Skeletal muscle cell (primary cell): ENCODE measurements at places on chromosomes 4 and X.

- DNase-seq, result no peak
These were observed 263.1 kb upstream of the KLF3 start for GRCh38 chr4:38400946-38401345.

DNA sequence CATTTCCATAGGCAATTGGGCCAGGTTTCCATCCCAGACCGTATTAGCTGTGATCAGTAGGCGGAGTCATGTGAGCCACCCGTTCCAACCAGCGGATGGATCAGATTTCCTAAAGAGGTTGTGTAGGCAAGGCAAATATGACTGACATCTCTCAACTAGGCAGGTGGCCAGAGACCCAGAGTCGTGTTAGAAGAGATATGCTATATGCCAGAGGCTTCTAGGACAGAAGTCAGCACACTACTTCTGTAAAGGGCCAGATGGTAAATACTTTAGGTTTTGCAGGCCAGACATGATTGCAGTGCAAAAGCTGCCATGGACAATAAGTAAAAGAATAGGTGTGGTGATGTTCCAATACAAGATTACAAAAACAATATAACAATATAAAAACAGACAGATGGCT lies 788.4 kb downstream of the RPA4 start:
- no peak for DNase-seq

DNA sequence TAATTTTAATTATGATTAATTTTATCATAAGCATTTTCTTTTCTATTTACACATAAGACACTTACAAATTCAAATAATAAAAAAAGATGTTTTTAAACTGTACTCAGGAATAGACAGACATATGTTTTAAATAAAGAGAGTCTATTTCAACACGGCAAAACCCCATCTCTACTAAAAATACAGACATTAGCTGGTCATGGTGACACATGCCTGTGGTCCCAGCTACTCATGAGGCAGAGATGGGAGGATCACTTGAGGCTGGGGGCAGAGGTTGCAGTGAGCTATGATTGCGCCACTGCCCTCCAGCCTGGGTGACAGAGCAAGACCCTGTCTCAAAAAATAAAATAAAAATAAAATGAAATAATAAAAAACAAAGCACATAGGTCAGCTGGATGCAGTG lies 14.8 kb downstream of the FAM9B start:
- no peak for DNase-seq

- DNase-seq, result no peak
These were observed 111.4 kb downstream of the LUZP4 start for GRCh38 chrX:115400960-115401359.

- no peak for DNase-seq
These were observed 9.8 kb upstream of the UTP3 start for GRCh38 chr4:70678383-70678999.

GRCh38 chrX:98203800-98204199 lies 1320.1 kb downstream of the RPA4 start:
- no peak for DNase-seq

- DNase-seq, result no peak
These were observed 53.9 kb upstream of the SORBS2 start for GRCh38 chr4:185865901-185866328.

DNA sequence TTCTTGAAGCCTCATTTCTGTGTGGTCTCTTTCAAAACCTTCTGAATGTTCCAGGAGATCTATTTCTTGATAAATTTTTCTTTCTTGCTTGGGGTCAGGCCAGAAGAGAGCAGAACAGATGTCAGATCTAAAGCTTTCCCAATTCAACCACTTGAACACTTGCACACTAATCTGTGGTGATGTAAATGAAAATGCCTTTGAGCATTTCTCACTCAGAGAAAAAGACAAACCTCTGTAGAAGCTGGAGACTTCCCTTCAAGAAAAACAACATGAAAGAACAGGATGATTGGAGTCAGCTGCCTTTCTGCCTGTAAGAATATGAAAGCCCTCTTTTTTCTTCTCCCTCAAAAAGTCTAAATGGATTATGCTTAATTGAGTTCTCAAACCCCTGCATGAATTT lies 11.2 kb downstream of the IGFBP7 start:
- DNase-seq, result peak; percentile 86

DNA sequence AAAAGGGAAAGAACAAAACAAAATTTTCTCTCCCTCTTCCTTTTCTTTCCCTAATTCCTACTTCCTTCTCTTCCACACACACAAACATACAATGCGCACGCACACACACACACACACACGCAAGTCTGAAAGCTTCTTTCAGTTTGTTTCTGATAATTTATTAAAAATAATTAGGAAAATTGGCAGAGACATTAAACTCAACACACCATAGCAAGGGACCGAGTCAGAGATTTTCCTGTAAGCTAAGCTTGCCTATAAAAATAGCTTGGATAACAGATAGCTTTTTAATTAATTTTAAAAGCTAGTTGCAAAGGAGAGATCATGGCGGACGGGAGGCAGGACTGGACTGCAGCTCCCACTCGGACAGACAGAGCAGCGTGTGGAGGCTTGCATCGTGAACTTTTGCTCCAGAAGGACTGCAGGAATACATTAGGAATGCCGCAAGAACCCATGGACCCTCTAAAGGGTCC lies 92.6 kb upstream of the MAPK10 start:
- no peak for DNase-seq

DNA sequence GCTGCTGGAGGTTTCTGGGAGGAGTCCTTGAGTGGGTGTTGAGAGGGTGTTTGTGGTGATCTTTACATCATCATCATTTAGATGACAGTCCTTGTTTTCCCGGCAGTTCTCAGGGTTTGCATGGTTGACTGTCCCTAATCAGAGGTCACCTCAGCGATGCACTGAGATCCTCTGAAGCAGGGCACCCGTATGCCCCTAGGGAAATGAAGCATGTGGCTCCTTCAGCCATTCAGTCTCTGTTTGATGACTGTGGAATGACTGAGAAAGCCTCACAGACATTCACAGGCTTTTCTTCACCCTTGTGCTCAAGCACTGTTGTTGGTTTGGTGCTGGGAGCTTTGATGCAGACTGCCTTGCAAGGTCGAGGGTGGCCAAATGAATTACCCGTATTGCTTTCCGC lies 474.7 kb downstream of the SPRY1 start:
- DNase-seq, result no peak

DNA sequence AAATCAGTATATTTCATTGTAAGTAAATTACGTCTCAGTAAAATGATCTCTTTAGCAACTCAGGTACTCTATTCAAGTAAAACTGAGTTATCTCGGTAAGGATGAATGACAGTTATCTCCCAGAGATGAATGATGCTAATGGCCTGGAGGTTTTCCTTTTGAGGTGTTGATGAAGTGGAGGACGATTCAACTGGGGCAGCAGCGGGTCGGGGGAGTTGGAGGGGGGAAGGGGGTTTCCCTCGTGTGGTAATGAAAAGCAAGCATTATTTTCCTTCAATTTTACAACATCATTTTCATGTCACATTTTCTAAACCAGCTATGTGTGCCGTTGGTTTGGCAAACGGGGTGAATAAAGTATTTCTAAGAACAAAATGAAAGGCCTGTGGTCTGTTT lies 92.4 kb upstream of the ATXN3L start:
- DNase-seq, result no peak

DNA sequence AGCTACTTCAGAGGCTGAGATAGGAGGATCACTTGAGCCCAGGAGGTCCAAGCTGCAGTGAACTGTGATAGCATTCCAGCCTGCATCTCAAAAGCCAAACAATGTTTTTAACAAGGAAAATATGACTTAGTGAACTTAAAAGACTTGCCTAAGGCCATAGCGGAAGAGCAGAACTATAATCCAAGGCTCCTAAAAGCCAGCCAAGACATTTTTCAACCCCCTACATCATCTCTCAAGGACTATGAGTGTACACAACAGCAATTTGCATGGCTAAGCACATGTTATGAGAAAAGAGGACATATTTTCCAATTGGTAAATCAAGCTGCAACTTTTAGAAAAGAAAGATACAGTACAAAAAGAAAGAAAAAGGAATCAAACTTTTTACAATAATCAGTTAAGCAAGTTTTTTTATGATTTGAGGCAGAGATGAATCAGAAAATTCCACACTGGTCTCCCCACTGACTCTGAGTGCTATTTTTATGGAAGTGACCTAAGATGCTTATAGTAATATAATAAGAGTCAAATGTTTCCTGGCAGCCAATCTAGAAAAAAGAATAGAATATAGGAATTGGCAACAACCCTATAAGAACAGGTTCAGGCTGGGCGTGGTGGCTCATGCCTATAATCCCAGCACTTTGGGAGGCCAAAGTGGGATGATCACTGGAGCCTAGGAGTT lies 9.8 kb upstream of the ACOT9 start:
- DNase-seq, result no peak

DNA sequence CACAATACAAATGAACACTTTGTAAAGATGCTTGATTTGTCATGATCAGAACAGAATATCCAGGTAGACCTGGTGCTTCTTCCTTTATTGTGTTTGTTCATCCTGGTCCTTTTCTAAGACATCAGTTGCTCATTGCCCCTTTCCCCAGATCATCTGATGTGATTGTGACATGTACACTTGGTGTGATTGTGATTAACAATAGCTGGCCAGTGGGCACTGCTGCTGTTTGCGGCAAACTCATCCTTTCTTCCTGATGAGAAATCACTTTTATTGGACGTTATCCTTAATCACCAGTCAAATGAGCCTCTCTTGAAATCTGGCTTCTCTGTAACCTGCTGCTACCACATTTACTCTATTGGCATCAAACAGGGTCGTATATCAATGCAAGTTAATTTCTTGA lies 135.1 kb downstream of the PCDH7 start:
- no peak for DNase-seq

DNA sequence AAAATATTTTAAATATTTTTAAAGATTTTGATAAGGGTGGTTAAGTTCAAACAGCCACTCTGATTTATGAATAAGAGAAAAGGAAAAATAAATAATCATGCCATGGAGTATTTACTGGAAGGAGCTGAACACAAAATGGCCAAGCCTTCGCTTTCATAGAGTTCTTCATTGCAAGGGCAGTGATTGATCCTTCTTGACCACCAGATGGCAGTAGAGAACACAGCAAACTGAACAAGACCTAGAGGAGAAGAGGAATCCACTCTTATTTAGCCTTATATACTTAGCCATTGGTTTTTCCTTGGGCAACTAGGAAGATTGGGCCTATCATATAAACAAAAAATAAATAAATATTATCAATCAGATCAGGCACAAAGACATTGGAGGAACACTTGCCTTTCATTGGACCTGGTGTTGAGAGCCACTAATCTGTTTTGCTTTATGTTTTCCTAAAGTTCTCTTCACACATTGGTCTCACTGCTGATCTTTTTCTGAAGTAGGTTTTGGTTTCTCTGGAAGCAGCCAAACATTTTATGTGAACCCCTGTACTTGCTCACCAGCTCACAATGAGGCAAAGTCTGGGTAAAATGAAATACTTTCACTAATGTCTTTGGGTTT lies 58.1 kb upstream of the PARM1 start:
- DNase-seq, result peak; percentile 51

- DNase-seq, result no peak
These were observed 3.4 kb downstream of the OGT start for GRCh38 chrX:71536285-71536684.

GRCh38 chrX:22118161-22118830 lies 86.2 kb downstream of the PHEX start:
- DNase-seq, result no peak

- no peak for DNase-seq
These were observed 14.4 kb upstream of the DUSP9 start for GRCh38 chrX:153632595-153632946.

GRCh38 chrX:38249965-38250364 lies 29.3 kb upstream of the SRPX start:
- peak; percentile 45 for DNase-seq

DNA sequence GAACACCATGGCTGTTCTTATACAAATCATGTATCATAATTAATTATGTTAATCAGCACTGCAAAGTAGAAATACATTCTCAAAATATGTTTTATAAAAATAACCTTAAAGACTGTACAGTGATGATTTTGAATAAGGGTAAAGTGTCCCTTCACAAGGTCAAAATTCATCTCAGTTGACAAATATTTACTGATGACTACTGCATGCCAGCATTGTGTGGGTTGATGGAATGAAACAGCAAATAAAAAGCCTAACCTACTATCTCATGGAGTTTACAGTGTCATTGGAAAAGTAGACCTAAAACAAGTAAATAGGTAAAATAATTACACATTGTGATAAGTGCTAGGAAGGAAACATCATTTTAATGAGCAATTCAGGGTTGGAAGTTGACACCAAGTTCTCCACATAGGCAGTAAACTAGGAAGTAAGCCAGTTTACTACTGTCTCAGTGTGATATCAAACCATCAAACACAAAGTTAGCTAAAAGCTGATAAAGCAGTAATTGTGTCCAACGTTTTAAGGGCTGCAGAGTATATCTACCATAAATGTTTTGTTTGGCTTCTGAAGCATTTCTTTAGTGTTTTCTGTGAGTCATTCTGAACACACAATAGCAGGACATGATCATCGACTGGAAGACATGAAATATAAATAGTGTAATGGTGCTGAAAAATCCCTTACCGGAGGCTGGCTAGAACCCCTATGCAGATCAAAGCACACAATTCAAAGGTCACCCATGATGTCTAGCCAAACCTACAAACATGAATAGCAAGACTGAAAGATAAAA lies 221.8 kb downstream of the DACH2 start:
- DNase-seq, result no peak

DNA sequence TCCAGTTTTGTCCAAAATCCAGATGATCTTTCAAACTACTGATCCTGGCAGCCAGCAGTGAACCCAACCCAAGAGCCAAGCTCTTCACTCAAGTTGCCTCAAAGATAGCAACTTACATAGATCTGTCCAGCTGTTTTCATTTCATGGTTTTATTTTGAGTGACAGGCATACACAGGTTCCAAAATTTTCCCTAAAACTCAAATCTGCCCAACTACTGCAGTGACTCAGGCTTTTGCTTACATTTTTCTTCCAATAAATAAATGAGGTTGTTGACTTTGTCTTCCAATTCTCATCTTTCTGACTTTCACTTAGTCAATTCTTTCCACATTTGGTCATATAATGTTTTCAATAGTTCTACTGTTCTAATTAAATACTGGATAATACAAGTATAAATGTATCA lies 158.8 kb downstream of the TECRL start:
- no peak for DNase-seq

- no peak for DNase-seq
These were observed 383.7 kb upstream of the ATOH1 start for GRCh38 chr4:93444860-93445259.

- DNase-seq, result no peak
These were observed 339.1 kb downstream of the ARHGAP10 start for GRCh38 chr4:148071009-148071408.
